ENCODE measurements at places on chromosomes 13 and 19.

DNA sequence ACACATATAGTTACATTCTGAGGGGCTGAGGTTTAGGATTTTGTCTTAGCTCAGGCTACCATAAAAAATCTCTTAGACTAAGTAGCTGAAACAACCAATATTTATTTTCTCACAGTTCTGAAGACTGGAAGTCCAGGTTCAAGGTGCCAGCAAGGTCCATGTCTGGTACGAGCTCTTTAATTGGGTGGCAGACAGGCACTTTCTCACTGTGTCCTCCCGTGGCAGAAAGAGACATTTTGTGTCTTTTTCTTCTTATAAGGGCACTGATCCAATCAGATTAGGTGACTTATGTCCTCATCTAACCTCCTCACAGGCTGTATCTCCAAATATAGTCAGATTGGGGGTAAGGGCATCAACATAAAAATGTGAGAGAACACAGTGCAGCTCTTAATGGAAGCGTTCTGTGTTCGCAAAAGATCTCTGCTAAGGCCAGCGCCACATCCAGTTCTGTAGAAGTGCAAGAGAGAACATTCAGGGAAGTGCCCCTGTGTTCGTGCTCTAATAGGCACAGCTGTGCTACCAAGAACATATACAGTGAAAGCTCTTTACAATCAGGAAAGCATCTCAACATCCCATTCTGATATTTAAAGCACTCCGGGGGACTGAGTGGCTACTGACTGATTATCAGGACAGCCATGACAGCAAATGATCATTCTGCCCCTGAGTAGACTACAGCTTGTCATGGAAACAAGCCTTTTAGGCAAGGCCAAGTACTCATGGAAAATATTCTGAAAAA lies 819.2 kb downstream of the LIG4 start:
- no peak for DNase-seq

GRCh38 chr19:45179072-45179891 lies 698 bp downstream of the BLOC1S3 start:
- no peak for DNase-seq

DNA sequence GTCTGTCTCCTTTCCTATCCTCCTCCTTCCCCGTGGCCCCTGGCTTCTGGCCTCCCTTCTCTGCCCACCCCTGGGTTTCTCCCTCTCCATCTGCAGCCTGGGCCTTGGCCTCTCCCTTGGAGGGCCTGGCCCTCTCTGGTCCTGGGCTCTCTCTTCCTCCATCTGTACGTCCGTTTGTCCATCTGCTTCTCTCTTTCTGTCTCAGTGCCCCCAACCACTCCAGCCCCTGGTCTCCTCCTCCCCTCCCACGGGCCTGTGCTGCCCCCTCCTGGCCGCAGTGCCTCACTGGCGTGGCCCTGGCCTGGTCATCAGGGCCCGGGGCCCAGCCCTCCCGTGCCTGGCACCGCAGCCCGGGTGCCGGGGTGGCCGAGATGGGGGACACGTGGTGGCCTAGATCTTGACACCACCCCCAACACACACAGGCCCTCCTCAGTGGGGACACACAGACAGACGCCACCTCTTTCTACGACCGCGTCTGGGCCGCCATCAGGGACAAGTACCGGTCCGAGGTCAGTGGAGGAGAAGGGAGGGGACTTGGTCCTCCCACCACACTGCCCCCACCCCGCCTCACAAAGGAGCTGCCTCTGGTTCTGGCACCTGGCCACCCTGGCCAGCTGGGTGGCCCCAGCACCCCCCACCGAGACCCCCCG lies 11.3 kb downstream of the PRKCSH start:
- DNase-seq: no peak

DNA sequence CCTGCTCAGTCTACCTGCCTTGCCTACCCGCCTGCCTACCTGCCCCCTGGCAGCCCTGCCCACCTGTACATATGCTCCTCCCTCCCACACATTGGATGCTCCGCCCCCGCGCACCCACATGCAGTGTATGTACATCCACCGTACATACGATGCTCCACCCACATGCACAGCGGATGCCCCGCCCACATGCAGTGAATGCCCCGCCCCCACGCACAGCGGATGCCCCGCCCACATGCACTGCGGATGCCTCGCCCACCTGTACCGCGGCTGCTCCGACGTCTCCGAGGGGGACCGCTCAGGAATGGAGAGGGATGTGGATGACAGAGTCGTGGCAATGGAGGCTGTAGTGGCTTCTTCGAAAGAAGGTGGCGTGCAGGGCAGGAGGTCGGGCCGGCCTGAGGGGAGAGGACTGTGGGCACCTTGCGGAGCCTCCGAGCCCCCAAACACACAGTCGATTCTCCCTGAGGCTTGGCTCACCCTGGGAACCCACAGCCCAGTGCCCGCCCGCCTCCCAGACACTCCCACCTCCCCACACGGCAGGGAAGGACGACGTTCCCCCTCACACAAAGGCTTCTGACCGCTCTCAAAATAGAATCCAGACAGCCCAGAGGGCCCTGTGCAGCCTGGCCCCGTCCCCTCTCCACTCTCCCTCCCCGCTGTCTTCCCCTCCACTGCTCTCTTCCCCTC lies 16.5 kb upstream of the CACTIN start:
- no peak for DNase-seq

- DNase-seq: peak; percentile 77
Observed at GRCh38 chr13:52455677-52456041, 381 bp downstream of the CKAP2 start.

GRCh38 chr19:52206481-52206880 lies 16.6 kb downstream of the PPP2R1A start:
- DNase-seq: no peak

GRCh38 chr13:97573011-97573410 lies 139.0 kb downstream of the RAP2A start:
- DNase-seq: no peak

- no peak for DNase-seq
Observed at GRCh38 chr13:73657821-73658540, 476.2 kb downstream of the KLF12 start.

- no peak for DNase-seq
Observed at GRCh38 chr19:33756177-33756576, 40.5 kb upstream of the KCTD15 start.
